ENCODE measurements at places on chromosomes 4 and X.

DNA sequence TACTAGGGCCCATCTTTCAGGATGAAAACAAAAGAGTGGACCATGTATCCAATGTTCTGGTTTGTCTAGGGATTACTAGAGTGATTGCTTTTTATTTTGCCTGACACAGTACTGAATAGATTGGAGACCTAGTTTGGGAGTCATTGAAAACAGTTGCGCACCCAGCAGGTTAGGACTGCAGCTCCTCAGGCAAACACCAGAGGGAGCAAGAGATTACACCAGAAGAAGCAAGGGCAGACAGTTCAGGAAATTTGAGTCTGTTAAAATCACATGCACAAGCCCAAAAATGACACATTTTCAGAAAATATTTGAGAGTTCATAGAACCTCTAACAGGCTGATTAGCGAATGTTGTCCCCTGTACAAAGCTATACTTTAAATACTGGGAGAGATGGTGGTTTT, 55.6 kb downstream of the CYLC1 start:
- no peaks in the 10 kb centered on the region for H3K4me1 ChIP-seq
- DNase-seq, result peak; percentile 34
- no peak overlapping the region for H3K4me3 ChIP-seq
- H3K27ac ChIP-seq, result no peak overlapping the region

DNA sequence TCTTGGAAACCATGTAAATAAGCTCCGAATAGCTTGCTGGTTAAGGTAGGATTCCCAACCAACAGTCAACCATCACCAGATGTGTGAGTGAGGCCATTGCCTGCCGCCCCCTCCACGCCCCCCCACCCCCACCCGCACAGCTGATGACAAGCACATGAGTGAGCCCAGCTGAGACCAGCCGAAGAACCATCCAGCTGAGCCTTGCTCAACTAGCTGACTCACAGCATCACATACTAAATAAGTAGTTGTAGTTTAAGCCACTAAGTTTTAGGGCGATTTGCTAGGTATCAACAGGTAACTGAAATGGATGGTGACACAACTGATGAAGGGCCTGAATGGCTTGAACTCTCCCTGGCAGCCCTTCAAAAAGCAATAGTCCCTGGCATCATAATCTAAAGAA, 1.6 kb upstream of the CCDC149 start:
- H3K36me3 ChIP-seq, result peaks cover 29% of the 10 kb centered on the region
- H3K27ac ChIP-seq, result no peak overlapping the region
- peaks cover 48% of the 10 kb centered on the region for H3K27me3 ChIP-seq
- DNase-seq, result no peak

GRCh38 chrX:149829751-149830191, 48.0 kb downstream of the MAGEA9 start:
- peaks cover 77% of the 10 kb centered on the region for H3K4me1 ChIP-seq
- no peaks in the 10 kb centered on the region for H3K27me3 ChIP-seq
- peak overlapping the region; percentile 96 for H3K27ac ChIP-seq
- peak overlapping the region; percentile 72 for H3K4me3 ChIP-seq
- H3K36me3 ChIP-seq, result peaks cover 5% of the 10 kb centered on the region
- DNase-seq, result no peak

- no peak overlapping the region for H3K4me3 ChIP-seq
- no peak for DNase-seq
- peaks cover 15% of the 10 kb centered on the region for H3K36me3 ChIP-seq
- peaks cover 40% of the 10 kb centered on the region for H3K4me1 ChIP-seq
- H3K27ac ChIP-seq, result peak overlapping the region; percentile 23
Observed at GRCh38 chr4:122903766-122904288, 18.6 kb downstream of the NUDT6 start.

- H3K27me3 ChIP-seq, result no peaks in the 10 kb centered on the region
- DNase-seq, result no peak
- H3K4me1 ChIP-seq, result no peaks in the 10 kb centered on the region
- no peak overlapping the region for H3K4me3 ChIP-seq
- H3K27ac ChIP-seq, result no peak overlapping the region
Observed at GRCh38 chr4:102598086-102598761, 97.1 kb downstream of the NFKB1 start.

Measured in WTC11 (cell line).